ENCODE measurements at places on chromosomes 2 and 18. TPM values are rescaled to one million over a fixed set of nuclear protein-coding genes. Genes with fewer than 3 reads are reported as not detected.

Gene TTN
- 13.8 TPM for total RNA-seq

DNA sequence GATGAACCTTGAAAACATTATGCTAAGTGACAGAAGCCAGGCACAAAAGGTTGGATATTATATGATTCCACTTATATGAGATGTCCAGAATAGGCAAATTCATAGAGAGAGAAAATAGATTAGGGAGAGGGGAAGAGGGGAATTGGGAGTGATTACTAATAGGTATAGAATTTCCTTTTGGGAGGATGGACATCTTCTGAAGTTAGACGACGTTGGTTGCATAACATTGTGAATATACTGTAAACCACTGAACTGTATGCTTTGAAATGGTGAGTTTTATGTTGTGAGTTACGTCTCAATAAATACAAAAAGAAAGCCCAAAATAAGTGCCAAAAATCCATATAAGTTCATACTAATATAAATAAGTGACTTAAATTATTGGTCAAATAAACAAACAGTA lies 18.6 kb upstream of the CYP26B1 start:
- H3K27ac ChIP-seq: no peak overlapping the region
- no peaks in the 10 kb centered on the region for H3K27me3 ChIP-seq
- no peak for DNase-seq
- no peak overlapping the region for H3K4me3 ChIP-seq
- no peaks in the 10 kb centered on the region for H3K4me1 ChIP-seq
- no peaks in the 10 kb centered on the region for H3K36me3 ChIP-seq

Gene GCKR
- 1.1 TPM for total RNA-seq

GRCh38 chr18:63238693-63239075 lies 80.9 kb downstream of the BCL2 start:
- peaks cover 12% of the 10 kb centered on the region for H3K4me1 ChIP-seq
- H3K4me3 ChIP-seq: no peak overlapping the region
- no peaks in the 10 kb centered on the region for H3K36me3 ChIP-seq
- no peaks in the 10 kb centered on the region for H3K27me3 ChIP-seq
- peak overlapping the region; percentile 25 for H3K27ac ChIP-seq
- no peak for DNase-seq

- no peaks in the 10 kb centered on the region for H3K4me1 ChIP-seq
- no peak for DNase-seq
- H3K27ac ChIP-seq: no peak overlapping the region
- H3K4me3 ChIP-seq: no peak overlapping the region
- no peaks in the 10 kb centered on the region for H3K27me3 ChIP-seq
Observed at GRCh38 chr2:128777196-128778035, 458.7 kb upstream of the HS6ST1 start.

GRCh38 chr2:126850940-126851339 lies 47.8 kb upstream of the TEX51 start:
- no peaks in the 10 kb centered on the region for H3K27me3 ChIP-seq
- no peaks in the 10 kb centered on the region for H3K36me3 ChIP-seq
- no peak for DNase-seq

Gene MAP2
- total RNA-seq: 13.6 TPM

Gene SALL3
- not detected for total RNA-seq

Gene GAREM2
- 2.9 TPM for total RNA-seq

DNA sequence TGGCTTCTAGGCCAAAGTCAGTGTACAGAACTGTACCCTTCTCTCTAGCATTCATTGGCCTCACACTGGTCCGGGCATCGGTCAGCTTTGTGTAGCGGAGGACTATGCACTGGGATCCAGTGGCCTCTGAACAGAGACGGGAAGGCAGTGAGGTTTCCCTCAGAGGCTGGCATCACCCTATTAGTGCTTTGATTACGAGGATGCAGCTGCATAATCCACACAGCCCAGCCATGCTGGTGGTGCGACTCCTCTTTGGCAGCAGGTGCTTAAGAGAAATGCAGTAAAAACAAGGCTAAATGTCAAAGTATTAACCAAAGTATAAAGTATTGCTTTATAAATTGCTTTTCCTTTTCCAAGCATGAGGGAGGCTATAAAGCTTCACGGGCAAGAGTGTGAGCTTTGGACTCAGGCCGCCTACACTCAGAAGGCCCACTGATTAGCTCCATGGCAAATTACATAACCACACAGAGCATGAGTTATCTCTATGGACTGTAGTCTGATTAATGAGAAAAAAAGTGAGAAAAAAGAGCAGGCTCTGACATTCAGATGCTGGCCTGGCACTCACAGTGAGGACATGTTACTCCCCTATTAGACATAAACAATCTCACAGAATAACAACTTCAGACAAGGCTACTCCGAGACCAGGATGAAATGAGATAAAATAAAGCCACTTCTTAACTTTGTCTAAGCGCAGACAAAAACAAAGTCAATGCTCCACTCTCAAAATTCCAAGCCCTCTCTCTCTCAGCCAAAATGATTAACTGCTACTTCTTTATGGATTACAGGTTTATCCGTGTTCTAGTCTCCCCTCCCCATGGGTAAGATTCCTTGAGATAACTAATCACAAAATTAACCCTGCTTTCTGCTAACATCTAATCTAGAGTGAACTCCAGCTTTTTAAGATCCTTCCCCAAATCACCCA lies 6.4 kb upstream of the CRYGC start:
- H3K4me3 ChIP-seq: no peak overlapping the region
- DNase-seq: no peak
- no peaks in the 10 kb centered on the region for H3K36me3 ChIP-seq
- H3K27ac ChIP-seq: no peak overlapping the region
- H3K27me3 ChIP-seq: no peaks in the 10 kb centered on the region
- no peaks in the 10 kb centered on the region for H3K4me1 ChIP-seq

DNA sequence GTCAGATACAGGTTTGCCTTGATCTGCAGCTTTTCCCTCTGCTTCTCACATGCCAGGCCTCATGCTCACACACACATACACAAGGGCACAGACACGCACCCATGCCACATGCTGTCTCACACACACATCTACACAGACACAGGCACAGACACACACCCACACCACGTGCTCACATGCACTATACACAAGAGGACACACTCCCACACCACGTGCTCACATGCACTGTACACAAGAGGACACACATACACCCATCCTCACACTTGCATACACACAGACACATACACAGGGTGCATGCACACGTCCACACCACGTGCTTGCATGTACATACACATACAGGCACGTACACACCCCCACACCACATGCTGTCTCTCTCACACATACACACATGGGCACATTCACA lies 253.8 kb downstream of the ATAD2B start:
- no peak for DNase-seq
- no peaks in the 10 kb centered on the region for H3K27me3 ChIP-seq
- H3K27ac ChIP-seq: no peak overlapping the region
- H3K36me3 ChIP-seq: no peaks in the 10 kb centered on the region
- no peak overlapping the region for H3K4me3 ChIP-seq

GRCh38 chr18:70417847-70418246 lies 129.0 kb downstream of the SOCS6 start:
- H3K4me1 ChIP-seq: peaks cover 3% of the 10 kb centered on the region
- DNase-seq: no peak
- no peaks in the 10 kb centered on the region for H3K36me3 ChIP-seq
- no peaks in the 10 kb centered on the region for H3K27me3 ChIP-seq
- H3K4me3 ChIP-seq: no peak overlapping the region

DNA sequence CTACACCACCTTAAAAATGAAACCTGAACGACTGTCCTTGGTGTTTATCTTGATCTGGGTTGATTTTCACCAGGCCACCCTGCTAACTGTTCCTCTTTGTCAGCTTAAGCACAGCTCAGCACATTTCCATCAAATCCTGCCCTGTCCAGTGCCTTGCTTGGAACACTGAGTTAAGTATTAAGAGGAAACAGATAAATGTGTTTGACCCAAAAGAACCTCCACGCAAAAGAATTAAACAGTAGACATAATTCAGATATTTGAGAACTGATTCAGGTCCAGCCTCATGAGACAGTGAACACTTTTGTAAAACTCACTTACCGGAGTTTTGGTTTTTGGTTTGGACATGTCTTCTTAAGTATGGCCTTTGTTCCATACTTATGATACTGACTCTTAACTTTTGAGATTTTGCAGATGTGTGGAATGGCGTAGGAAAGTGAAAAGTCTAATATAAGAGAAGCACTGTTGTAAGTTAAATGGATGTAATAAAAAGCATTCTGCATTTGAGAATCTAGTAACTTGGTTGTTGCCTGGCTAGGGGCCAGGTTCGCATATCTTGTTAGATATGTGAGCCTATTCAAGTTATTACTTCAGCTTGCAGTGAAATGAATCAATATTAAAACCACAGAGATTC lies 88.9 kb upstream of the SERPINE2 start:
- H3K36me3 ChIP-seq: no peaks in the 10 kb centered on the region
- no peak overlapping the region for H3K27ac ChIP-seq
- H3K27me3 ChIP-seq: no peaks in the 10 kb centered on the region
- peak; percentile 17 for DNase-seq

Gene MYCN
- 0.16 TPM for total RNA-seq

Gene SH2D6
- 3.4 TPM for total RNA-seq

GRCh38 chr2:134175834-134176233 lies 78.0 kb upstream of the MGAT5 start:
- H3K27me3 ChIP-seq: no peaks in the 10 kb centered on the region
- H3K36me3 ChIP-seq: no peaks in the 10 kb centered on the region
- no peak overlapping the region for H3K27ac ChIP-seq
- H3K4me3 ChIP-seq: no peak overlapping the region
- DNase-seq: no peak

- no peaks in the 10 kb centered on the region for H3K36me3 ChIP-seq
- H3K27me3 ChIP-seq: no peaks in the 10 kb centered on the region
- no peak for DNase-seq
- no peak overlapping the region for H3K4me3 ChIP-seq
Observed at GRCh38 chr2:187991389-187991788, 300.3 kb upstream of the GULP1 start.

Gene PLCL1
- 0.91 TPM for total RNA-seq

Gene SERPINB8
- 3.1 TPM for total RNA-seq

- H3K27me3 ChIP-seq: no peaks in the 10 kb centered on the region
- H3K27ac ChIP-seq: no peak overlapping the region
- H3K4me3 ChIP-seq: no peak overlapping the region
- no peak for DNase-seq
Observed at GRCh38 chr18:60018618-60019462, 119.0 kb downstream of the PMAIP1 start.

GRCh38 chr18:55790296-55790695 lies 202.3 kb upstream of the TCF4 start:
- no peaks in the 10 kb centered on the region for H3K27me3 ChIP-seq
- no peaks in the 10 kb centered on the region for H3K36me3 ChIP-seq
- no peak overlapping the region for H3K4me3 ChIP-seq
- H3K4me1 ChIP-seq: no peaks in the 10 kb centered on the region

GRCh38 chr2:69634196-69634821 lies 9.2 kb downstream of the AAK1 start:
- no peak overlapping the region for H3K4me3 ChIP-seq
- H3K27me3 ChIP-seq: no peaks in the 10 kb centered on the region
- DNase-seq: no peak
- H3K27ac ChIP-seq: no peak overlapping the region

Gene PCARE
- not detected for total RNA-seq

- H3K27me3 ChIP-seq: no peaks in the 10 kb centered on the region
- no peaks in the 10 kb centered on the region for H3K36me3 ChIP-seq
- no peaks in the 10 kb centered on the region for H3K4me1 ChIP-seq
- no peak overlapping the region for H3K27ac ChIP-seq
- peak; percentile 29 for DNase-seq
Observed at GRCh38 chr18:3995476-3996102, 459.5 kb downstream of the DLGAP1 start.

DNA sequence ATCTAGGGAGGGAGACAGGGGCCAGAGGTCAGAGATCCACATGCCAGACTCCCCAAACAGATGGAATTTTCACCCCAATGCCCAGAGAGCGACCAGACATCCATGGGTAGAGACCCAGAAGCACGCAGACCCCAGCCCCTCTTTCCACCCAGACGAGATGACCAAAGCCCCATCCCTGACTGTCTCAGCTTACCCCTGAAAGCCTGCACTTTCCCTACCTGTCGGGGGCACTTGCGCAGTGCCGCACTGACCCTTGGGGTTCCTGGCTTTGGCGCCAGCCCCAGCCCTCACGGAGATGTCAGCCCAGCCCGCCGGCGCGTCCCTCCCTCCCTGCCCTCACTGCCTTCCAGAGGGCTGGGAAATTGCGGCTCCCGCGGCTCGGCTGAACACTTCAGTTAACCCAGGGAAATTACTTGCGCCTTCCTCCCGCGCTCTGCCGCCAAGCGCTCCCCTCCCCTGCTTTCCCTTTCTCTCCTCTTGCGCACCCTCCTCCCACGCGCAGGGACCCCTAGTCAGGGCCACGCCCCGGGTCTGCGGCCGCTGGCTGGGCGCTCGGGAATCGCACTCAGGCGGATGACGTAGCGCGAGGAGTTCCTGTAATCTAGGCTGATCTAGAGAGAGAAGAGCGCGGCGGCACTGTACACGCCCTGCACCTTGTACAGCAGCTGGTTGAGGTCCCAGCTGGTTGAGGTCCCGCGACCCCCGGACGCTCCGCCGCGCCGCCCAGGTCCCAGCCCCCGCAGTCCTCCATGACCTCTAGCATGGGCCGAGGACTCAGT lies 12.0 kb downstream of the ALPG start:
- H3K4me1 ChIP-seq: peaks cover 11% of the 10 kb centered on the region
- no peak overlapping the region for H3K27ac ChIP-seq
- H3K36me3 ChIP-seq: no peaks in the 10 kb centered on the region
- no peak for DNase-seq
- no peak overlapping the region for H3K4me3 ChIP-seq

Gene GREB1
- total RNA-seq: 3.5 TPM

GRCh38 chr2:172438741-172439508 lies 11.5 kb downstream of the ITGA6 start:
- H3K27ac ChIP-seq: peak overlapping the region; percentile 57
- DNase-seq: no peak
- H3K27me3 ChIP-seq: no peaks in the 10 kb centered on the region
- no peak overlapping the region for H3K4me3 ChIP-seq
